Psoas muscle (tissue), 8 donors: ENCODE measurements at places on chromosomes 12 and 14. TPM values are rescaled to one million over a fixed set of nuclear protein-coding genes. Genes with fewer than 3 reads are reported as not detected.
A peak's percentile ranks its signal among the peaks of the same experiment; 100 is the strongest.

DNA sequence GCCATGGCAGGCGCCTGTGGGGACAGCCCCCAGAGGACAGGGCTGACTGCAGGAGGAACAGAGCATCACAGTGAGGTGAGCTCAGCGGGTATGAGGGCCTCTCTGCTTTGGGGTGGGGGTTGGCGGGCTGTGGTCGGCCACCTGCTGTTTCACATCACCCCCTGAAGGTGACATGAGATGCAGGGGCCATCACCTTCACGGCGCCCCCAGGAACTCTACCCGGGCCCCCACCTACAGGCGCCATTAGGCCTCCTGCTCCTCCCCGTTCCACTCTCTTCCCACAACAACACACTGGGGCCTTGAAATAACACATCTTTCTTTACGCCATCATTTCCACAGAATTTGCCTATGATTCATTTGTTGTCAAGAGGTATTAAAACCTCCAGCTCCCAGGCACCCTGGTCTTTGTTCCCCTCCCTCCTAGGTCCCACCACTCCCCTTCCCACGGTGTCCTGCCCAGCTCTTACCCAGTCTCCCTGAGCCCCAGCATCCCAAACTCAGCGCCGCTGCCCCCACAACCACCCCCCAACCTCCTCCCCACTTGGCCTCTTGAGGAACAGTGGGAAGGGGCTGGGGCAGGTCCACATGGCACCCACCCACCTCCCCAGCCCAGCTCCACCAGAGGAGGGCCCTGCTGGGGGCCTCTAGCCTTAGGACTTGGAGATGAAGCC lies 12.7 kb upstream of the HDAC7 start:
- DNase-seq = no peak

Gene ST8SIA1
- polyA plus RNA-seq = 0.06 TPM

Gene TNFRSF1A
- polyA plus RNA-seq = 117 TPM

Gene MGP
- 83.5 TPM for polyA plus RNA-seq

- peak; percentile 80 for DNase-seq
Observed at GRCh38 chr12:45268672-45269411, 52.9 kb downstream of the ANO6 start.

GRCh38 chr14:78950649-78951048 lies 780.5 kb downstream of the NRXN3 start:
- DNase-seq = no peak

- no peak for DNase-seq
Observed at GRCh38 chr12:98022961-98023360, 492.4 kb upstream of the TMPO start.

DNA sequence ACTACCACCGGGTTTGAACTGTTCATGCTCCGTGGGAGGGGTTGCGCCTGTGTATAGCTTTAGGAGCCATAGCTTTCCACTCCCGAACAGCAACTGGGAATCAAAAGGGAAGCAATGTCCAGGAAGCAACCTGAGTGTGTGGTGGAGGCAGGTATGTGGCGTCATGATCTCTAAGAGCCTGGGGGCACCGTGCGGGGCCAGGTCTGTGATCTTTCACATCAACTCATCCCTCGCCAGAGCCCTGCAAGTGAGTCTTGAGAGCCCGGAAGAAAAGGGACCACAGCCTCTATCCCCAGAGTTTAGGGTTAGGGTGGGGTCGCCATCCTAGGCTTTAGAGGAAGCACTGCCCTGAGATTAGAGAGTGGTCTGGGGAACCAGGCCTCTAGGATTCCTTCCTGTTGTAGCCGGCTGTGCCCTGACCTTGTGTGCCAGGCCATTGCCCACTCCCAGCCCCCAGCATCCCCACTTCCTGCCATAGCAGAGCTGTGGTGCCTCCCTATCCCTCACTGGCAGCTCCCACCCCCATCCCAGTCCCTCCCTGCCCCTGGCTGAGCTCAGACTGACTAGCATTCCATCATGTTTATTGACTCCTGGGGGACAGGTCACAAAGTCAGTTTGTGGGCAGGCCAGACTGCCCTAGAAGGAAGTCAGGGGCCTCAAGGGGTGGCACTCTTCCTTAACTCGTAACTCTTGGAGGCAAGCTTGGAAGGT lies 745 bp upstream of the ADCY4 start:
- no peak for DNase-seq

Gene NOVA1
- polyA plus RNA-seq = 0.76 TPM

DNA sequence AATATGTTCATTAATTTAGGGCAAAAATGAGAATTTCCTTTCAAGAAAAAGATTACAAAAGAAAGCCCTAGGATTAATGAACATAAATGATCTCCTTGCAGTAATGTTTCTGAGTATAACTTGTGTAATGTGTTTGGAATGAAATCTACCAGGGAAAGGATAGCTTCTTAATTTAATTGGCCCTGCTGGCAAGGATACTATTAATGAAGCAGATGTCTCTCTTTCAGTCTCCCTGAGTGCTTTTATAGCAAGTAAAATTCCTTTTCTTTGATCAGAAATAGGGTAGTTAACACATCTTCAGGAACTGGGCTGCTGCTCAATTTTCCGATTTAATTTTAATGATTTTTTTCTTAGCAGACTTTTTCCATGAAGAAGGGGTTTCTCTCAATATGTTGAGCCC lies 379.4 kb upstream of the PDE3A start:
- DNase-seq = no peak

Gene FGF6
- not detected for polyA plus RNA-seq

Gene RTL1
- polyA plus RNA-seq = 0.01 TPM

GRCh38 chr14:72644758-72645489 lies 249.0 kb downstream of the DPF3 start:
- no peak for DNase-seq

DNA sequence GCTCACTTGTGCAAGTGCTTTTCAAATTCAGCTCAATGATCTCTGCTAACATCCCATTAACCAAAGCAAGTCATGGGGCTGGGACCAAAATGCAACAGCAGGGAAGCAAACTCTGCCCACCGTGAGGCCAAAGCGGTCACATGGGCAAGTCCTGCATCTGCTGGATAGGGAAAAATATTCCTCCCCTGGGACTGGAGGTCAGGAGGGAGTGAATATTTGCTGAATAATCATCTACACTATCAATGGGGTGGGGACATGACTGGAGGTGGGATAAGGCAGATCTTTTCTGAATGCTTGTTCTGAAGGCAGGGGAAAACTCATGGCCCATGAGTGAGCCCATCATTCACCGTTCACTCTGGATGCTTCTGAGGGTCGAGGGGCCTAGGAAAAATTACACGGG lies 45.1 kb upstream of the VRK1 start:
- DNase-seq = no peak

GRCh38 chr12:68970306-68970705 lies 37.3 kb upstream of the CPM start:
- no peak for DNase-seq

DNA sequence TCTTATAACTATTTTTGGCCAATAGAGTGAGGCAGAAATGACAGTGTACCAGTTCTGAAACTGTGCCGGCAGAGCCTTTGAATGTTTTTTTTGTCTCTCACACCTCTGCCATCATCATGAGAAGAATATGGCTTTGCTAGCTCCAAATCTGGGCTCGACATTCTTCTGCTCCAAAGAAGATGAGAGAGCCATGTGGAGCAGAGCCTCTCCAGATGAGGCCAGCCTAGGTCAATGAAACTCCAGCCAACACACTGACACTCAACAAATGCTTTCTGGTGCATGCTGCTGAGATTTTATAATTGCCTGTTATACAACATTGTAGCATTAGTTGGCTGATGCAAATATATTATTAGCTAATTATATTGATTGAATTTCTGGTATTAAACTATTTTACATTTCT lies 154.7 kb downstream of the SLC38A4 start:
- no peak for DNase-seq

GRCh38 chr12:26773313-26774104 lies 59.5 kb downstream of the ITPR2 start:
- no peak for DNase-seq

DNA sequence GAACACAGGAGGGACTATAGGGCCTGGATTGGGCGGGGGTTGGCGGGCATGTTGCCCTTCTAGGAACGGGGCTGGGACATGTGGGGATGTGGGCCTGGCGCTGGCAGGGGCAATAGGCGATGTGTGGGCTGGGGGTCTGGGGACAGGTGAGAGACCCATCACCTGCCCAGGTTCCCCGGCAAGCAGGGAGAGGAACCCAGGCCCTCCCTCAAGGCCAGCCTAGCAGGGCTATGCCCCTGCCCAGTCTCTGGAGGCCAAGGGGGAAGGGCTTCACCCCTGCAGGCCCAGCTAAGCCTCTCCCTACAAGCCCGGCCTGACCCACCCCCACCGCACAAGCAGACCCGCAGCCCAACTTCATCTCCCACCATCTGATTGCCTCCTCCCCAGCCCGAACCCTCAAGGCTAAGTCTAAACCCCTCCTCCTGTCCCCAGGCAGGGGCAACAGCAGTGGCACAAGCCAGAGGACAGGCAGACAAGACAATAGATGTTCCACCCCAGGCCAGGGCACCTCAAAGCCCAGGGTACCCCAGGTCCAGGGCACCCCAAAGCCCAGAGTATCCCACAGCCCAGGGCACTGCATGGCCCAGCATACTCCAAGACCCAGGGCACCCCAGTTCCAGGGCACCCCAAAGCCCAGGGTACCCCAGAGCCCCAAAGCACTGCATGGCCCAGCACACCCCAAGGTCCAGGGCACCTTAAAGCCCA lies 6.5 kb downstream of the JAG2 start:
- DNase-seq = no peak

DNA sequence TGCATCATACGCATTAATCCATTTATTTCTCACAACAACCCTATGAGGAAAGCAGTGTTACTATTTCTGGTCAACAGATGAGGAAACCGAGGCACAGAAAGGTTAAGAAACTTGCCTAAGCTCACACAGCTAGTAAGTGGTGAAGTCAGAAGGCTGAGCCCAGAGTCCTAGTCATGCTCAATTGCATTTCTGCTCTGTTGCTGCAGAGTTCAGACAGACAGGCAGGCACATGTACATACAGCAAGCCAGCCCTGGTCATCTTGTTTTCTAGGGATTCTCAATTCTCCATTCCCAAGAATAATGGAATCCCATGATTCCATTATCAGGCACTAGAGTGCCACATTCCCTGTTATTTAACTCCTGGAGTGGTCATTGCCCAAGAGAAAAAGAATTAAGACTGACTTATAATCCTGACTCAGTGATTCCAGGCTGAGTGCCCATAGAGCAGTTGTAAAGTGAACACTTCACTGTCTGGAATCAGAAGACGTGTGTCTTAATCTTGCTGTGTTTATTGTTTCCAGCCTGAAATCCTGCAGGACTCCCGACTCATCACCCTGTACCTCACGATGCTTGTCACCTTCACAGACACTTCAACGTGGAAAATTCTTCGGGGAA lies 10.7 kb downstream of the UBE3B start:
- no peak for DNase-seq

Gene PAPLN
- polyA plus RNA-seq = 0.44 TPM

Gene VDR
- 0.74 TPM for polyA plus RNA-seq

- no peak for DNase-seq
Observed at GRCh38 chr12:15662983-15663659, 126.1 kb downstream of the EPS8 start.

- DNase-seq = peak; percentile 68
Observed at GRCh38 chr12:55729819-55730818, 1.3 kb upstream of the CD63 start.

- peak; percentile 44 for DNase-seq
Observed at GRCh38 chr14:100283984-100284881, 22.0 kb downstream of the SLC25A29 start.
